ENCODE measurements at places on chromosomes 12 and 14.
A peak's percentile ranks its signal among the peaks of the same experiment; 100 is the strongest.

DNA sequence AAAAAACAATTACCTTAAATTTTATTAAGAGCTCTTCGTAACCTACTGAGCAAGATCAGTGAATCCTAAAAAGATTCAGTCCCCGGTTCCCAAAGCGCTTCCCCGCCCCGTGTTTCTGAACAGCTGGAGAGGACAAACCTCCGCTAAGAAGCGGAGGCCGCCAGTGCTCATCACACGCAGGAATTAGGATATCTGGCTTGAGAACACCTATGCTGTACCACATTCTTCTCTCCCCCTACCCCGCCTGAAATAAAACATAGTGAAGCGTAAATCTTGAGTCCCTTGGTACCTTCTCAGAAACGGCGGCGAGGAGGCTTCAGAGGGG, 774 bp upstream of the WDR20 start:
- DNase-seq, result no peak

GRCh38 chr14:99267837-99268781, 3.9 kb downstream of the BCL11B start:
- DNase-seq, result no peak

DNA sequence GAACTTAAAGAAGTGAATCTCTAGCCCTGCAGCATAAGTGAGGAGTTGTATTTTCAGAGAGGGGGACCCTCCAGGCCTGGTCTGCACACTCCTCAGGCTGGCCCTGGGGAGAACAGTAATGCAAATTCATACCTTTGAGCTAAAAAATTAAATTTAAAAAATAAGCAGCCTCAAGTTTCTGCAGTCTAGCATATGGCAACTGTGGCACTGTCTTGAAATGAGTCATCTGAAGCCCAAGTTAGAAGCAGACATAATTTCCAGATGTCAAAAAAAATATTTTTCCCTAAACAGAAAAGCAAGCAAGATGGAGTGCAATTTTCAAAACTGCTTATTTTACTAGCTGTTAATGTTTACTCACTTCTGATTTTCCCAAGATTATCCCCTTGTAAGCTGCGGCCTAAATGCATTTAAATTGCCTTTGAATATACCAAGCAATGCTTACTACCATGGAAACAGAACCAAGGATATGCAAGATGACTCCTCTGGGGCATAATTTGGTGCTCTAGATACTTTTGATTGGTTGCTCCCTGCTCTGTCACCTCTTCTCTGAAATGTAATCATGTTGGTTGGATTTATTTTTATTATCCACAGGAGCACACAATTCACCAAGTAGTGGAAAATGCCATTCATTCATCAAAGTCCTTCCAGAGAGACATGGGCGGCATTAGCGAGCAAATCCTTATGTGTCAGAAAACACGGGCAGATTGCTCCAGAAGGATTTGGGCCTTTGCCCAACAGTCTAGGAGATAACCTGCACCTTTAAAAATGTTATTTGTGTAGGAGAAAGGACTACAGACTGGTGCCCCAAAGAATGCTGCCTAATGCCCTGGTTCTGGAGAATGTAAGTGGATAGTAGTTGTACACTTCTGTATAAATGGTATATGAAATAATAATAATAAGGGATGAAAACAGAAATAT, 25.0 kb upstream of the DHRS7 start:
- no peak for DNase-seq

GRCh38 chr12:124261885-124262284, 33.0 kb upstream of the RFLNA start:
- DNase-seq, result no peak

- DNase-seq, result peak; percentile 10
Measured at GRCh38 chr12:121992059-121992879, 29.4 kb upstream of the BCL7A start.

DNA sequence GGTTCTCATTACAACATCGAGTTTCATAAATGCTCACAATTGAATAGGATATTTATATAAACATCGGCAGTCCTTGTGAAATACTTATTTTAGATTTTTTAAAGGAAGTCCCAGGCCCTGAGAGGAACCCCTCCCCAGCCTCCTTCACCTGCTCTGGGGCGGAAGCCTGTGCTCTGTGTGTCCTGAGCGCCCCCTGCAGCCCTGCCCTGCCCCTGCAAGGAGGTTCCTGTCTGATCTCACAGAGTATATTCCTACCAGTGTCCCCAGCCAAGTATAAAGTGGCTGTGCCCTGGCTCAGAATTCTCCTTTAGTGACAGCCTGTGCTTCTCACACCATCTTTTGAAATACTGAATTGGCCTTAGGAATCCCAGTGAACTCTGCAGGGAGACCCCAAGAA, 659.5 kb downstream of the TMEM121 start:
- no peak for DNase-seq

DNA sequence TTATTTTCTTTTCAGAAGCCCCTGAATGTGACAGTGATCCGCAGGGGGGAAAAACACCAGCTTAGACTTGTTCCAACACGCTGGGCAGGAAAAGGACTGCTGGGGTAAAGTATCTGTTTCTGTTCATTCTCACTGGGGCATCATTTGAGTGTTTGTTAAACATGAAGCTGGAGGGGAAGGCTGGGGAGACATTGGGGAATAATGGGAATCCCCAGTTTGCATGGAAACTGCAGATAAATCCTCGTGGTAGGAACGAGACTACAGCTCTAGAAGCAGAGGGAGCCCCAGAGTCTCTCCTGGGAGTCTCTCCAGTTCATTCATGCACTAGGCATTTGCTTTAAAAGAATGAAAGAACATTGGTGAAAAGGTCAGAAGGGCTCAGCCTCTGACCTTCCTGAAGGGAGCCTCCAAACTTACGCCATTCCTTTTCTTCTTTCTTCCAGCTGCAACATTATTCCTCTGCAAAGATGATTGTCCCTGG, 2.5 kb upstream of the CFAP251 start:
- DNase-seq, result no peak
